CMK (cell line): ENCODE measurements at places on chromosomes 7 and 10.
A peak's percentile ranks its signal among the peaks of the same experiment; 100 is the strongest.

DNA sequence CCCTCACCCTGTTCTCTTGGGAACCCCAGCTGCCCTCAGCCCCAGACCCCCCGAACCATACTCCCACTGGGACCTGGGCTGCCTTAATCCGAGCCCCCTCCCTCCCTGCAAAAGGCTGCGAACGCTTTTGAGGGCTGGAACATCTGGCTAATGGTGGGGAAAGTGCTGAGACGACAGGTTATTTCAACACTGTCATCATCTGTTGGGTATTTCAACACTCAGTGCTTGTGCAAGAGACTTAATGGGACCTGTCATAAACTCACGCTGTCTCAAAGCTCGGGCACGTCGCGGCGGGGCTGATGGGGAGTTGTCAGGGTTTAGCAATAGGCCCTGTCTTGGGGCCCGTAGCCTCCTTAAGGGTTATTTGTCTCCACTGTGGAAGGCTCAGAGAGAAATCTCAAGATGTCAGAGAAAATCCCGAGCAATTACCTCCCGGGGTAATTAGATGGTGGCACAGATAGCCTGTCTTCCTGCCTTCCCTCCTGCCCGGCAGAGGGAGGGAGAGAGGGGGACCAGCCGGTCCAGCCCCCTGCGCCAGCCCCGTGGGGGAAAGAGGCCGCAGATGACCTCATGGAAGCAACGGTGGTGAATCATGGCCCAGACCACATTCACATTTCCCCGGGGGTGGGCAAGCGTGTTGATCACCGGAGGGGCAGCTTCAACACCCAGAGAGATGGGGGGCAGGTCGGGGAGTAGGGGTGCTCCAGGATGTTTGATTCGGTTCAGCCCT, 88.7 kb upstream of the MYL10 start:
- DNase-seq, result no peak

DNA sequence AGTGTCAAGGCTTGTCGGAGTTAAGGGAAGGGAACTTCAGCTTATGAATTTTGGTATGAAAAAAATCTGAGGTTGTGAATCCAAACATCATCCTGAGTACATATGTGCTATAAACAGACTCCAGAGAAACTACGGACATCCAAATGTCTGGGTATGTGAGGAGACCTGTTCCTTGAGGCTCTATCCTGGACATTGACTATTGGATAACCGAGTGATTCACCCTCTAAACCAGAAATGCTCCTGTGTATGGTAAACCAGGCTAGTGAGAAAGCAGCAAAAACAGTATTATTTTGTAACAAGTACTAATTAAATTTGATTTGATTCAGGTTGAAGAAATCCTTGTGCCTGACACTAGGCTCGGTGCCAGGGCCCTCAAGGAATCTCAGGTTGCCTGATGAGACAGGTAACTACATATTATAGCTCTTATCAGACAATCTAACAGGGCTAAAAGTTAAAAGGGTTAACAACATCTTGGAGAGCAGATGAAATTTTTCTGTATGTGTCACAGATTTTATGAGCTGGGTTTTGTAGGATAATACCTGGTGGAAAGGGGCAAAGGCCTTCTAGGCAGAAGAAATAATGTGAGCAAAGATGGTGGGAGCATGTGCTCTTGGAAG, 10.4 kb upstream of the STOX1 start:
- DNase-seq, result no peak

DNA sequence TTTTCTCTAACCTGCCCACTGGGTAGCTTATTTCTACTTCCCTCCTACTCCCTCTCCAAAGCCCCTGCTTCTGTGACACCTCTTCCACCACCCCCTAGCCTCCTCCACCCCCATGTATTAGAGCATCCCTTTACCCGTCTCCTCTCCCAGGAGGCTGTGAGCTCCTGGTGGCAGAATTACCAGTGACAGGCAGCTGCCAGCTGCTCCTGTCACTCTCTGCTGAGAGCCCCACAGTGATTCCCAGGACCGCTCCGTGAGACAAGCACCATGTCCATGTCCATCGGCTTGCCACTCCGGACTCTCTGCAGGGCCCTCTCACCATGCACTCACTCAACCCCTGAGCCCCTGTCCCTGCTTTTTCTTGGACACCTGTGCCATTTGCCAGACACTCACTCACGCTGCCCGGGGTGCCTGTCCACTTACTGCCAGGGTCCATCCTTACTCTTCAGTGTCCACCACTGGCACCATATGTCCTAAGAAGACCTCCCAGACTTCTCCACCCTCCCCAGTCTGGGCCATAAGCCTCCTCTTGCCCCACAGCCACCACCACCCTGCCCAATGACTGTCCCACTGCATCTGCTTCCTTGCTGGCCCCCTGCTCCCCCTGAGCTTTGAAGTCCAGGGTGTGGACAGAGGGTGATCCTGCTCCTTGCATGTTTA, 9.8 kb downstream of the WDFY4 start:
- no peak for DNase-seq

GRCh38 chr10:58382489-58382995, 2.7 kb upstream of the TFAM start:
- no peak for DNase-seq

DNA sequence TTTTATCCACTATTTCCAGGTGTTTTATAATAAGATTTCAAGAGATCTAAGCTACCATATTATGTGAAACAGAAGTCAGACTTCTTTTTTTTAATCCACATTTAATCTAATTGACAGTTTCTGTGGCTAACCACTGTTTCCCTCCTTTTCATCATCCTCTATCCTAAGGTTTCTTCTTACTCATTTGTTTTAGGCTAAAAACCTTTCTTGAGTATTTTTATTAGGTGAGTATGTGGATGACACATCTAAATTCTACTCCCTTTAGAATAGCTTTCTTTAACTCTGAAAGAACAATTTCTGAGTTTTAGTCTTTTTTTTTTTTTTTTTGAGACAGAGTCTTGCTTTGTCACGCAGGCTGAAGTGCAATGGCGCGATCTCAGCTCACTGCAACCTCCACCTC, 62.7 kb downstream of the NPY start:
- DNase-seq, result no peak

- DNase-seq, result no peak
Measured at GRCh38 chr10:104734433-104734832, 93.3 kb downstream of the SORCS3 start.

DNA sequence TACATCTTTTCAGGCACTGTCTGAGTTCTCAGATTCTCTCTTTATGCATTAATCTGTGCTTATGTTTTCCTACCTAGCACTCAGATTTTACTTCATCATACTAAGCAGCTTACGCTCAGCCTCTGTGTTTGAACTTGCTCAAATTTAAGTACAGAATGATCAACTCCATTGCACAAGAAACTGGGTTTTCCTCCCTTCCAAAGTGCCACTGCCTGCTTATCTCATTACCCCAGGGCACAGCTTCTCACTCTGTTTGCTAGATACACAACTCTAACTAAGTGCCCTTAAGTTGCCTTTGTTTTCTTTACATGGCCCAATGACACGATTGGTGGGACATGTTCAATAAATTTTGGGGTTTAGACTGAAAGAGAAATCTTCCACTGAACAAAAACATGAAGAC, 267.7 kb downstream of the GFRA1 start:
- no peak for DNase-seq

DNA sequence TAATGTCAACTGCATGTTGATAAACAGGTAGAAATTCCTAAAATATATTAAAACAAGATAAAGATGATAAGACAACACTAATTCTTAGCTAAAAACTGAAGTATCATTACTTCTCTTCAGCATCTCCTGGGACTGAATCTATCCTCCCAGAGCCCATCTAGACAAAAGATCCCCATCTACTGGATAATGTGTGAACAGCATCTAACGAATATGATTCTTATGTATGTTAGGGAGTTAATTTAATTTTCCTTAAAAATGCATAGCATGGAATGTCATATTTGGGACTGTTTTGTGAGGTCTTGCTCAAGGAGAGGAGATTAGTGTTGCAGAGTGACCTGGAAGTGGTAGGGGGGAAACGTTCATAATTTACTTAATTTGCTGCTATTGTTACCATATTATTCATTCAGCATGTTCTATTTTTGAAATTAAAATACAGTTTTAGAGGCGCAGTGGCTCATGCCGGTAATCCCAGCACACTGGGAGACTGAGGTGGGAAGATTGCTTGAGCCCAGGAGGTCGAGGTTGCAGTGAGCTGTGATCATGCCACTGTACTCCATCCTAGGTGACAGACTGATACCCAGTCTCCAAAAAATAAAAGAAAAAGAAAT, 305.1 kb upstream of the CSTF2T start:
- DNase-seq, result no peak

- DNase-seq, result no peak
Measured at GRCh38 chr7:148434181-148434757, 156.3 kb upstream of the C7orf33 start.

- DNase-seq, result no peak
Measured at GRCh38 chr7:92071032-92071431, 63.2 kb downstream of the CYP51A1 start.

GRCh38 chr7:11374629-11375028, 401.0 kb downstream of the PHF14 start:
- no peak for DNase-seq

- no peak for DNase-seq
Measured at GRCh38 chr10:71075759-71076472, 136.5 kb upstream of the UNC5B start.

- no peak for DNase-seq
Measured at GRCh38 chr10:50421026-50421719, 169.9 kb upstream of the ASAH2 start.

DNA sequence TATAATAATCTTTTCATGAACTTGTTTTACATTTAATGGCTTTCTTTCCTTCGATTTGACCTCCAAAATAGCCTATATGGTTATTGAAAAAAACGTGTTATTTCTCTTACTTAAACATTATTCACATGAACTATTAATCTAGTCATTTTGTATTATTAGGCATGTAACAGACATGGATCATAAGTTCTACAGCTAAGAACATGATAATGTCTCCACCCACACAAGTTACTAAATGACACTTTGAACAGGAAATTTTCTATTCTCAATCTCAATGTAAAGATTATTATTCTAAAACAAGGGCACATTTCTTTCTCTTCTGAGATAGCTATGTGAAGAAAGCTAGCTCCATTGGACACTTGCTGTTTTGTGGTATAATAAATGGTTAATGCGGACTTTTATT, 10.0 kb downstream of the LAMB4 start:
- no peak for DNase-seq

DNA sequence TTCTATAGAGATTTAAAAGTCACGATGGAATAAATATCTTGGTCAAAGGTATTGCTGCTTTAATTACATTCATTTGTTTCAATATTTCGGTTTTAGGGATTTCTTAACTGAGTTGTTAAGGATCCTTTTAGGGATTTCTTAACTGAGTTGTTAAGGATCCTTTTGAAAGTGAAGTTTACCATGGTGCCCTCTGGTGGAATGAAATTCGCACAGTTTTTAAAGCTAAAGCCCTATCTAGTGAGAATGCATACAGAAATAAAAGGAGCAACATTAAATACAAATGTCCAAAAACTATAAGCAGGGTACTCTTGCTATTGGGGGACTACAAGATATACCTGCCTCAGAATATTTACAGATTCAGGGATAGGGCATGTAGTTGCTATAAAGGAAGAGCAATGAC, 193.7 kb downstream of the RNLS start:
- DNase-seq, result no peak

DNA sequence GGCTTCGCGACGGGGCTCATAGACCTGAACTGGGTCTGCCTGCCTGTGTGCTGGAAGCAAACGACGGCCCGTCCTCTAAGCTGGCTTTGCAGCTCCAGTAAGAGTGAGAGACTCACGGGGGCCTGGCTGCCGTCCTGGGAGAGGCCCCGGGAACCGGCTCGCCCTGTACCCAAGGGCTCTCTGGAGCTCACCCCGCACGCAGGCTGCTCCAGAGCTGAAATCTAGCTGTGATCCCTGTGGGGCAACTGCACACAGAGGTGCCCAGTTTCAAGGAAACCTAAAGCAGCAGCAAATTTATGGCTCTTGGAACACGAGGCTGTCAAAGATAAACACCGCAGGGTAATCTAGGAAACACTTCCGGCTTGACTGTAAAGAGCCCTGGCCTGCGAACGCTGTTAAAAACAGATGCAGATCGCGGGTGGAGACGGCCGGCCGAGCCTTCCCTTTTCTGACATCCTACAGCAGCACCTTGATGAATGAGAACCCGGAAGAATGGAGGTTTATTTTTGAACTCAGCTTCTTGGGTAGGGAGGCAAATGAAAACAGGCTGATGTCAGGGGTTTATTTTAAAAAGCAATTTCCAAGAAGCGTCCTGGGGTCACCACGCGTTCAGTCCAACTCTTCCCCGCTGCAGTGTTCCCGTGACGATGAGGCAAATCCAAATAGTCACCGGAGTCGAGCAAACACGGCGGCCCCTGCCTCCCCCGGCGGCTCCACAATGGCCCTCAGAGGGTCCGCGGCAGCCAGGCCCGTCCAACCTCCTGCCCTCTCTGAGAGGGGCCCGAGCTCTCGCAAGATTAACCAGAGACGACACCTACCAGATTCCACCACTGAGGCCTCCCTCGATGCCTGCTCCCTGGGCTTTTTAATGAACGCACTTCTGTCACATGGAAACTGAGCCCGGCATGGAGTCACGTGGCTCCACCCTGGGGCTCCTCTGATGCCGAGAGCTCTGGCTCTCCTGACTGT, 29.6 kb downstream of the AMZ1 start:
- peak; percentile 44 for DNase-seq

- DNase-seq, result no peak
Measured at GRCh38 chr7:7861211-7861633, 107.4 kb upstream of the GLCCI1 start.

DNA sequence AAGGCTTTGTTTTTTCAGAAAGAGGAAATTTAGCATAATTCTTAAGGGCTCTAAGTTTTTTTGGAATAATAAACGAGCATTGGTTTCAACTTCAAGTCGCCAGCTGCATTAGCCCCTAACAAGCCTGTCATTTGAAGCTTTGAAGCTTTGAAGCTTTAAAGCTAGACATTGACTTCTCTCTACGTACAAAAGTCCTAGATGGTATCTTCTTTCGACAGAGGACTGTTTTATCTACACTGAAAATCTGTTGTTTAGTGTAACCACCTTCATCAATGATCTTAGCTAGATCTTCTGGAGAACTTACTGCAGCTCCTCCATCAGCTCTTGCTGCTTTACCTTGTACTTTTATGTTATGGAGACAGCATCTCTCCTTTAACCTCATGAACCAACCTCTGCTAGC, 79.6 kb upstream of the TMEM72 start:
- DNase-seq, result no peak

DNA sequence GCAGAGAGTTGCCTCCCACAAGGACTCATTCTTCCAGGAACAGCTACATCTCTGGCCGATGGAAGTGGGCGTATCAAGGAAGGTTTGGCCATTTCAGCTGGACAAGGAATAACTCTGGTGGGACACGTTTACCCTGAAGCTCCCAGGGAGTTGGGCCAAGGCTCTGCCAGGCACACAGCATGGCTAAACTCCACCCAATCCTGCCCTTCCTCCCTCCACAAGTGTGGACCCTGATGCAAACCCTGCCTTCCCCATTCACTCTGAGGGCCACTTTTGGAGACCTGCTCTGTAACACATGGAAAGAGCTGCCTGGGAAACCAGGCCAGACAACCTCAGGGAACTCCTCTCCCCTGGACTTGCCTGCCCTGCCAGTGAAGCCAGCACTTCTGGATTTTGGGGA, 407.8 kb upstream of the FOXK1 start:
- DNase-seq, result no peak

DNA sequence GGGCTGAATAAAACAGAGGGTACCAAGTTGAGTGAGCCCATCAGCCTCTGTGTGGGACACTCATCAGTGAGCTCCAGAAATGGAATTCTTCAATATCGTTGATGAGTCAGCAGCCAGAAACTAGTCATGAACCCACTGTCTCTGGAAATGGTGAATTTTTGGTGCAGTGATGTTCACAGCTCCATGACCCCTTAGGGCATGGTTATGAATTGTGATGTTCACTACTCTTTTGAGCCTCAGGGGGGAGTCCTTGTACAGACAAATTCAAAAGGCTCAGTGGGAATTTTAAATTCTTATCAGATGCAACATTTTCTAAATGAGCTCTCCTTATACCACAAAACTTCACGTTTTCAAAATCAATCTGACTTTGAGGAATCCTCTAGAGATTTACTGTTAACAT, 335.7 kb downstream of the PHTF2 start:
- no peak for DNase-seq
